NCI-H1417 (cell line): ENCODE measurements at places on chromosomes 16 and 17.

DNA sequence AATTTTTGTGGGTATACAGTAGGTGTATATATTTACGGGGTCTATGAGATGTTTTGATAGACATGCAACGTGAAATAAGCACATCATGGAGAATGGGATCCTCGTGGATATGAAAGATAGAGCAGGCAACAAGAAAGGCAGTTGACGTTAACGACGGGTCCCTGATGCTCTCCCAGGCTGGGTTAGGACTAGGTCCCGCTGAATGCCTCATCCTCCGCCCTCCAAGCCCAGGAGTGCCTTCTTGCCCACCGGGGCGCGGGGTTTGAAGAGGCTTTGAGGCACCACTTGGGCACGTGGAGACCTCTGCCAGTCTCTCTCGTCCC lies 9.5 kb upstream of the ZFP90 start:
- DNase-seq: no peak

GRCh38 chr17:61076621-61077031 lies 323.0 kb upstream of the TBX2 start:
- no peak for DNase-seq

GRCh38 chr16:88195269-88195705 lies 187.5 kb upstream of the ZNF469 start:
- DNase-seq: no peak

DNA sequence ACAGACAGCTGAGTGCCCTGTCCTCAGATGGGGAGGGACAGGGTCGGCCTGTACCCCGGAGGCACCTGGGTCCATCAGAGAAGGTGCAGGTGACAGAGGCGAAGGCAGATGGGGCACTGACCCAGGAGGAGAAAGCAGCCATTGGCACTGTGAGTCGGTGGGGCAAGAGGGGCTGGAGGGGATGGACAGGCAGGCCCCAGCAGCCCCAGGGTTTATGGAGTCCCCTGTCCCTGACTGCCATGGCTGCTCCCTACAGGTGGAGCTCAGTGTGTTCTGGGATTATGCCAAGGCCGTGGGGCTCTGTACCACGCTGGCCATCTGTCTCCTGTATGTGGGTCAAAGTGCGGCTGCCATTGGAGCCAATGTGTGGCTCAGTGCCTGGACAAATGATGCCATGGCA lies 32.1 kb downstream of the ANKRD40 start:
- no peak for DNase-seq

DNA sequence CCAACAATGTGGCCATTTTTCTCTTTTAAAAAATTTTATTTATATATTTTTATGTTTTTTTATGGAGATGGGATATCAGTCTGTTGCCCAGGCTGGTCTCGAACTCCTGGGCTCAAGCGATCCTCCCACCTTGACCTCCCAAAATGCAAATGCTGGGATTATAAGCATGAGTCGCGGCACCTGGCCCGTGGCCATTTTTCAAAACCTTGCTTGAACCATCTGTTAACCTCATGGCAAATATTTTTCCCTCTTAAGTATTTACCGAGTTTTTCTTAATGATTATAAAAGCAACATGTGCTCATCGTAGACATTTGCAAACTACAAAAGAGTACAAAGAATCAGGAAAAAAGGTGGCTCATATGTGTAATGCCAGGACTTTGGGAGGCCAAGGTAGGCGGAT lies 127.6 kb downstream of the ABCC6 start:
- no peak for DNase-seq

GRCh38 chr17:34620458-34620857 lies 41.1 kb downstream of the TMEM132E start:
- peak; percentile 46 for DNase-seq

GRCh38 chr17:72614871-72615626 lies 477.4 kb downstream of the SLC39A11 start:
- DNase-seq: no peak

GRCh38 chr16:51161440-51162195 lies 10.5 kb upstream of the SALL1 start:
- no peak for DNase-seq

- no peak for DNase-seq
Observed at GRCh38 chr17:50848711-50849110, 13.3 kb downstream of the WFIKKN2 start.

- DNase-seq: no peak
Observed at GRCh38 chr16:66188917-66189725, 177.4 kb upstream of the CDH5 start.

DNA sequence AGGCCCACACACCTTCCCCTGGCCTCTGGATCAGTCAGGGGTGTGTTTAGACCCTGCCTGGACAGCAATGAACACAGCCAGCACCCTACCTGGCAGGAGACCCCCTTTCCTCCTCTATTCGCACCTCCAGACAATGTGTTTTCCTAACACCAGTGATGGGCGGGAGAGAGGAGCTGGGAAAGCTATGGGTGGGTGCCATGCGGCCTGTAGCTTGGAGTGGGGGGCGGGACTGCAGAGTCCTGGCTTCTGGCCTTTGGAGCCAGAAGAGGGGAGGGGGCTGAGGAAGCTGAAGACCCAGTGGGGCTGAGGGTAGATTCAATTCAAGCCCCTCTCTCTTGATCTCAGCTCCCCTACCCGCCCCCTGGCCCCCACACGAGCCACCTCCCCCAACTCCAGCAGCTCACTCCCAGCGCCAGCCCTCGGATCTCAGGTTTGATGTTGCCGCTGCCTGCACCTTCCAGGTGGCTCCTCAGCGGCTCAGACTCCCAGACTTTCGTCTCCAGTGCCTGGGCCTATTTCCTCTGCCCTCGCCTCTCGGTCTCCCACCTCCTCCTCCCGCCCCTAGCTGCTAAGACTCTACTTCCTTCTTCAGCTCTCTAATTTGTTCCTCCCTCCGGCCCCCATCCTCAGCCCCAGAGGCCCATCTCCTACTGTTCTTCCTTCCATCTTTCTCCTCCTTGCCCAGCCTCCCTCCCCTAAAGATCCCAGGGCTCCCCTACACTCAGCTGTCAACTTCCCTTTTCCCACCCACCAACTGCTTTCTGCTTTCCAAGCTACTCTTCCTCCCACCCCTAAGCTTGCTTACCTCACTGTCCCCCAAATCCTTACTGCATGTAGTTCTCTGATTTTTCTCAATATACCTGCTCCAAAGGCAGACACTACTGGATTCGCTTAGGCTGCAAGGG lies 6.8 kb upstream of the SP6 start:
- no peak for DNase-seq

GRCh38 chr16:31360251-31360650 lies 5.3 kb downstream of the ITGAX start:
- DNase-seq: no peak

- no peak for DNase-seq
Observed at GRCh38 chr16:4700997-4701743, 7.8 kb downstream of the NUDT16L1 start.

- no peak for DNase-seq
Observed at GRCh38 chr16:84244728-84245127, 4.9 kb upstream of the KCNG4 start.

- peak; percentile 71 for DNase-seq
Observed at GRCh38 chr17:54891176-54891821, 9.4 kb upstream of the TOM1L1 start.

- DNase-seq: no peak
Observed at GRCh38 chr17:49687878-49688491, 10.1 kb upstream of the SPOP start.

GRCh38 chr16:27226976-27227705 lies 23.8 kb downstream of the KDM8 start:
- DNase-seq: no peak

- DNase-seq: no peak
Observed at GRCh38 chr16:27598931-27599565, 49.1 kb downstream of the KATNIP start.

- no peak for DNase-seq
Observed at GRCh38 chr17:81569986-81570514, 17.9 kb upstream of the FAAP100 start.

GRCh38 chr16:2471016-2471652 lies at the start of gene NTN3:
Gene NTN3, plus strand, starts transcription at chr16:2471297. Its CDS starts 405 bp downstream, at chr16:2471702.
- DNase-seq: peak; percentile 93

DNA sequence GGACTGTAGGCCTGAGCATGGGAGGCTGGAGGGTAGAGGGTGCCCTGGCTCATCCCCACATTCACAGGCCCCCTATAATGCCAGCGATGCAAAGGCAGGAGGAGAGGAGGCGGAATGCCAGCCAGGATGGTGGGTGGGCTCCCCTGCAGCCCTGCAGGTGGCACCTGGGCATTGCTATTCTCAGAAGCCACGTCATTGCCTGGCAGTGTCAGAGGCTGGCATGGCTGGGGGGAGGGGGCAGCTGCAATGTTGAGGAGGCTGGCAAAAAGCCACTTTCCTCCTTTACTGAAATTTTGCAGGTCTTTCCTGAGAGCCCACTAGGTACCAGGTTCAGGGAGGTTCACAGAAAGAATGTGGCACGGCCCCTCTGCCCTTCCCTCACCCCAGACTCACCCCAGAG lies 36.2 kb downstream of the RAB11FIP4 start:
- DNase-seq: no peak
